ENCODE measurements at places on chromosomes 1 and 21. TPM values are rescaled to one million over a fixed set of nuclear protein-coding genes. Genes with fewer than 3 reads are reported as not detected.

DNA sequence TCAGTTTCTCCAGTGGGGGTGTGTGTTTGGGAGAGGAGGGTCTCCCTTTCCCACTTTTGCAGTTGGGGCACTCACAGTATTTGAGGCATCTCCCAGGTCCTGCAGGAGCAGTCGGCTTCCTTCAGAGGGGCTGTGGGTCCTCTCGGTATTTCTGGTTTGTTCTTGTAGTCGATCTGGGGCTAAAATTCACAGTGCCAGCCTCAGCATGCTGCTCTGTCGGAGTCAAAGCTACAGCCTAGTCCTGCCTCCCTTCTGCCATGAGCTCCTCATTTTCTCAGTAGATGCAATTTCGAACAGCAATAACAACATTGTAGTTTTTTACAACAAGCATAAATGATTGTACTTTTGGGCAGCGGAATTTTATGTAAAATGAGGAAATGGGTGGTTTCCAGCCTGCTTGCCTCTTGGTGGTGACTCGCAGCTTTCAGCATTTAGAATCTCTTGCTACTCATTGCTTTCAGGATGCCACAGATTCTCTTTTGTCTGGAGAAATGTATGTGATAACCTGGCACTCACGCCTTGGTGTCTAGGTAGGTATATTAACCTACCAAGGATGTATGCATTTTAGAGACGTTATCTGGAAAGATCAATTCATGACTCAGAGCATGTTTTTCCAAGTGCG is 82.4 kb upstream of the C21orf91 start:
- DNase-seq, result no peak

DNA sequence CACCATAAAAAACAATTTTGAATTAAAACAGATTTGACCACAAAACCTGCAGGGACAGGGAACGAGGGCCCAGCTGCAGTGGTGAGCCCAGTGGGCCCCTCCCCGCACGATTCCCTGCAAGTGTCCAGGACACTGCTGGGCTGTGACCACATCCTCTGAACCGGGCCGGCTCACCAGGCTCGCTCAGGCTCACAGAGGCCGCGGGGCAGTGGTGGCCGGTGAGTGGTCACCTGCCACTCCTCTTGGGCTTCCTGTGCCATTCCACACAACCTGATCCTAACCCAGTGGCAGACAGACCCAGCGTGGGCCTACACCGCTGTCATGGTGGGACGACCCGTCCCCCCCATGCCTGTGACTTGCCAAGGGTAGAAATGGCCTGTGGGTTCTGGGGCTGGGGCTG is 36.5 kb upstream of the RIPK4 start:
- no peak for DNase-seq

DNA sequence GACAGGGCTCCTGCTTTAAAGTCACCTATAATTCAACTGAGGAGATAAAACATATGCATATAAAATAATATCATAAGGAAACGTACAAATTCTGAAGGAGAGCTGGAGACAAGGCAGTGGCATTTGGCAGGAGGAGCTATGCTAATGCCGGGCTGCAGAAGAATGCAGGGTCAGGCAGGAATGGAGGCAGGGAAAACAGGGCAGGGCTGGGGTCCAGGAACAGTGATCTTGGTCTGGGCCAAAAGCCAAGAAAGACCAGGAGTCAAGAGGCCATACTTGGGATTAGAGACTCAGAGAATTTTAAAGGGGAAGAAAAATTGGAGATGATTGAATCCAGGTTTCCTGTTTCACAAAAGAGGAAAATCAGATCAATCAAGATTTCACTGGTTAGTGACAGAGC is 20.0 kb upstream of the BRDT start:
- DNase-seq, result no peak

Gene HAPLN2
- not detected for polyA plus RNA-seq

Gene RGS8
- not detected for polyA plus RNA-seq

DNA sequence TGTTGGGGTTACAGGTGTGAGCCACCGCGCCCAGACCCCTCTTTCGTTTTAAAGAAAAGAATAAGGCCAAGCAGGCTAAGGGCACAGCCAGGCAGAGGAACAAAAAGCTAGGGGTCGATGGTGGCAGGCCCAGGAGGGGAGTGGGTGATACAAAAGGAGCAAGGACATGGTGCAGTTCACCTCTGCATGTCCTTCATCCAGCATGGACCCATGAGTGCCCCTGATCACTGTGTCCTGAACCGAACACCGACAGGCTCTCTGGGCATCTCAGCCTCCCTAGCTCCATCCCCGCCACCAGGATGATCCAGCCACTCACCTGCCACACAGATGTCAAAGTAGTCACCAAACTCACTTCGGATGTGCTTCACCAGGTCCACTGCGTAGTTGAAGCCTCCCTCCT is 5.9 kb downstream of the MTHFR start:
- no peak for DNase-seq

- DNase-seq, result no peak
Observed at GRCh38 chr1:48524892-48525467, 53.0 kb upstream of the SPATA6 start.

- DNase-seq, result no peak
Observed at GRCh38 chr1:65083263-65083896, 64.6 kb upstream of the AK4 start.

GRCh38 chr1:183544598-183545297 is 45.5 kb downstream of the NCF2 start:
- DNase-seq, result no peak

Gene GABRD
- not detected for polyA plus RNA-seq

DNA sequence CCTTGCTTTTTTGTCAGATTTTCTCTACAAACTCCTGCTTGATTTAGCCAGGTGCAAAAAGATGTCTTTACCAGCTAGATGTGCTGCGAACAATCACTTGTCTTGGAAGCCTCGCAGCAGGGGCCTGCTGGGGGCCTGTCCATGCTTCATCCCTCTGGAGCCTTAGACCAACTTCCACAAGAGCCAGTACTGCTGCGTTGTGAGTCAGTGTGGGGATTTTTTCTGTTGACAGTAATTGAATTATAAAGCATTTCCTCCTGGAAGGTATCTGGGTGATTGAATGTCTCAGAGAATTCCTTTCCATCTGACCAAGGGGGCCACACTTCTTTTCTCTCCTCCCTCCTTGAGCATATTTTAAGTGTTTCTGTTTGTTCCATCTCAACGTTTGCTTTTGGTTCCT is 40.4 kb upstream of the LDLRAP1 start:
- no peak for DNase-seq

DNA sequence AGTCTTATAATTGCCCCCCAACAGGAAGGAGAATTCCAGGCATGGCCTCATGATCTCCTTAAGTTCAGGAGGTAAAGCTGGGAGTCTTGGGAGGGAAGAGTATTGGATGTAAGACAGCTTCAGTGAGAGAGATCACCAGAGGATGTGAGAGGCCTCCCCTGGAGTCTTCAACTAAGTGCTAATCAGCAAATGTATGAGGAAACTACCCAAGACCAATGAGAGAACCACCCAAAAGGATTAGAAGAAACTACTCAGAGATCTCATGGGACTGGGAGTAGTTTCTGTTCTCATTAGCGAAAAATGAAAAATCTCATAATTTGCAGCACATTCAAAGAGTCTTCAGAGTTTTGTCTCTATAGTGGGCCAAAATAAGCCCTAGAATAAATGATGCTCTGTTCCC is 36.6 kb upstream of the WNT2B start:
- no peak for DNase-seq

GRCh38 chr1:228271701-228272251 is 63.9 kb downstream of the OBSCN start:
- no peak for DNase-seq

DNA sequence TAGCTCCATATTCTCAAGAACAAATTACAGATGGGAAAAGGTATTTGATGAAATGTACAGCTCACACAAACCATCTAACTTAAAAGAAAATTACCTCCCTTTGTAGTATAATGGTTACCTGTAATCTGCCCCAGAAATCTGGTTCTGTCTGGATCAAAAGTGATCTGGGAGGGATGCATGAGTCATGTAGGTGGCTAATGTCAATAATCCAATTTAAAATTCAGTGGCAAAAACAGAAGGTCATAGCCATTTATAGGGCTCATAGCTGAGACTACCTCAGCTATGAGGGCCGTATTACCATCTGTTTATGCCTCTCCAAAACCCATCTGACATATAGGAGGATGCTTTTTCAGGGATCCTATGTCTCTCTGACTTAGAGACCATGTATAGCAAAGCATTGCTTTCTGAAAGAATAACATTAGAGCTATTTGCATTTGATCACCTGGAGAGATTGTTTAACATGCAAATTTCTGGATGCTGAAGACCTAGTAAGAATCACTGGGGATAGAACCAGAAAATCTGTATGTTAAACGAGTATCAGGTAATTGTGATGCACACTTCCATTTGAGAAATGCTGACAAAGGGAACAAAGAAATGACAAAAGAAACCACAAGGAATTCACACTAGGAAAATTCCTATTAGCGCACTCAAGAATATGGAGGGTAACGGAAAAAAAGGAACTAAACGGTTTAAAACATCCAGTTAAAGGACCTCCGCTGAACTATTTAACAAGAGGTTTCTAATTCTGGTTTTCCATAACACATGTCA is 17.6 kb downstream of the PAXBP1 start:
- no peak for DNase-seq

GRCh38 chr1:119046785-119047438 is 58.8 kb upstream of the TBX15 start:
- no peak for DNase-seq

DNA sequence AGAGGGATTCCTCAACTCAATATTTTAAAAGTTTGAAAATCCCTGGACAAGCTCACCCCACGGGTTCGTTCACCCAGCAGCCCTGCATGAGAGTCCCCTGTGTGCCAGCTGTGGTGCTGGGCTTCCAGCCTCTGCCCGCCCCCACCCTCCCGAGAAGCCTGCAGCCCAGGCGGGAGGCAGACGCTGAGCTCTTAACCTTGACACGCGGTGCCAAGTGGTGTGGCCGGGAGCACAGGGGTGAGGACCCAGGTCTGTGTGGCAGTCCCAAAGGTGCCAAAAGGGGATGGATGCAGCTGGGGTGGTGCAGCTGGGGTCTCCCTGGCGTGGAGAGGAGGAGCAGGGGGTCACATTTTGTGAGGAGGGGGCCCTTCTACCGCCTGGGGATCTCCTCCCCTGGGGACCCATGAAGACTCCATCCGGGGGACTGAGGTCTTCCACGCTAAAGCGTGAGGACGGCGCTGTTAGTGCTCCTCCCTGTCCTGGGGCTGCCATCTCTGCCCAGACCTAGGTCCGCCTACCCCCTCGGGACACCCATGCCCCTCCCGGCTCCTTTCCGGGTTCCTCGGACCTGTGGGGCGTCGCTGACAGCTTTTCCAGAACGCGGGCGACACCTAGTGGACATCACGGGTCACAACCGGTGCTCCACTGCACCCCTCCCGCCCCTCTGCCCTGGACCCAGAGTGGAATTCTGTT is 12.9 kb downstream of the PLA2G2F start:
- peak; percentile 71 for DNase-seq

DNA sequence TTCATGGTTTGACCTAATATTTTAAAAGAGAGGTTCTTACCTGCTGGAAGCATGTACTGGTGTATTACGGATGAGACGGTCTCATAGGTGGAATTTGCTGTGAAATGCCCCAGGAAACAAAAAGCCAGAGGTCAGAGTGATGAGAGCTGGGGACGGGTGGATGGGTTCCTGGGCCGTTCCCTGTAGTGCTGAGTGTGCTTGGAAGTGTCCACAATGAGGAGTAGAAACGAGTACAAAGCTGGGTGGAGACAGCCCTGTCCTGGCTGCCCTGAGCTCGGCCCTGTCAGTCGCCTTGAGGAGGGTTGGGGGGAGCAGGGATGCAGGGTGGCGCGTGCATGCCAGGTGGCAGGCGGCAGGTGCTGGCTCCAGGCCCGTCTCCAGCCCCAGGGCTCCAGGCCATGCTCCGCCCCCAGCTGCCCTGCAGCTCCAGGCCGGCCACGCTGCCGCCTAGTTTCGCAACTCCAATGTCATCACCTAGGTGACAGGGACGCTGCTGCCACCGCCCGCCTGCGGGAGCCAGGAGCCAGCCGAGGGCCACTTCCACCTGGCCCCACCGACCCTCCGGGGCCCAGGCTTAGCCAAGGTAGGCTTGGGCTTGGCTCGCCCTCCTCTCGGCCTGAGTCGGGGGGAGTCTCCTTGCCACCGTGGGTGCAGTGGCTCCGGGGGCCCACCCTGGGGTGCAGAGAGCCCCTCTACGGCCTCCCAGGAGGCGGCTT is 16.4 kb downstream of the TP73 start:
- DNase-seq, result no peak

- DNase-seq, result no peak
Observed at GRCh38 chr1:201603613-201604232, 64.8 kb downstream of the NAV1 start.

DNA sequence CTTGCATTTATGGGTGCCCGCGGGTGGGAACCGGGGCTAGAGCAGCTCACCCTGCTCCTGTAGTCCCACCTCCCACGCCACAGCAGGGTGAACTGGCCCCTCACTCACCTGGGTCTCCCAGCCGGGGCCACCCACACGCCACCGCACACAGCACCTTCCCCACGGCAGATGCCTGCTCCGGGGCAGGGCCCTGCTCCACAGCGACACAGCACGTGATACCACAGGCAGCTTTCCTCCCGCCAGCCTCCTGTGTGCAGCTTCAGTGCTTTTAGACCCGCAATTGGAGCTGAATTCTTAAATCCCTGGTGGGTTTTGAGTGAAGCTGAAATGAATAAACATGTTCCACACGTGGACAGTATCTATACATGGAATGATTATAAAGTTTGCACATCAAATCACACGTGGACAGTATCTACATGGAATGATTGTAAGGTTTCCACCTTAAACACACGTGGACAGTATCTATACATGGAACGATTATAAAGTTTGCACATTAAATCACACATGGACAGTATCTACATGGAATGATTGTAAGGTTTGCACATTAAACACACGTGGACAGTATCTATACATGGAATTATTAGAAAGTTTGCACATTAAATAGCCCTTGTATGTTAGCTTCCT is 93.1 kb upstream of the COL6A1 start:
- DNase-seq, result no peak

Gene HCRTR1
- polyA plus RNA-seq, result not detected

DNA sequence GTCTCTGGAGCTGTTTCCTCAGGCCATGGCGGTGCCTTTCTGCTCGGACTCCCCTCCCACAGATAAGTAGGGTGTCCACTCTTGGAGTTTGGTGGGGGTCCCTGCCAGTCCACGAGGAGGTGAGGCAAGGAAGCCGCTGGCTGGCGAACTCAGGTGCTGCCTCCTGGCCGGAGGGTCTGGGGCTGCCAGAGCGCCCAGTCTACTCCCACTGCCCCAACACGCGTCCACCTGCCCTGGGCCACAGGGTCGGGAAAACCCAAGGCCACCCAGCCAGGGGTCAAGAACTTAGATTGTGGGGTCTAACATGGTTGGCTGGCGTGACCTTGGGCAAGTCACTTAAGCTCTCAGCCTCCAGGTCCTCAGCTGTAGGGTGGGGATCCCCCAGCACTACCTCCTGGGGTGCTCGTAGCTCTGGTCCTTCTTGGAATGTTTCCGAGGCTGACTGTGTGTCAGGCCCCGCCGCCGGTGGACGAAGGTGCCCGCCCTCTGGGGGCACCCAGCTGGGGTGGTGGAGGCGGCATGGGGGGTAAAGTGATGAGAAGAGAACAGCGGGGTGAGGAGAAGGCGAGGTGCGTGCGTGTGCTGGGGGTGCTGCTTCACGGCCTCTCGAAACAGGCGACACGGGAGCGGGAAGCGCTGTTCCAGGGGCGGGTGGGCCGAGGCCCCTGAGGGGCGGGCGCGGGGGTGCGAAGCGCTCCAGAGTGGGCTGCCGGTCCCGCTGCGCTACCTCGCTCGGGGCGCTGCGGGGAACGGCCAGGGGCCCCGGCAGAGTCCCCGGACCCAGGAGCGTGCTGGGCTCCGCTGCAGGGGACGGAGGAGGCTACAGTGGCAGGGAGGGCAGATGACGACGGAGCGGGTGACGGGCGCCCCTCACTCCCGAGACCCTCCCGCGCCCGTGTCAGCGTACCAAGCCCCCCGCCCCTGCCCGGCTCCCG is 1.2 kb downstream of the SH2D5 start:
- no peak for DNase-seq
